LHCN-M2 (cell line): ENCODE measurements at places on chromosomes 6 and 20. TPM values are rescaled to one million over a fixed set of nuclear protein-coding genes. Genes with fewer than 3 reads are reported as not detected.

Gene EPB41L1
- total RNA-seq: 12.1 and 12.8 TPM in 2 replicates

Gene MEP1A
- not detected in 2 replicates for total RNA-seq

Gene LZTS3
- total RNA-seq: 5.5 and 6.7 TPM in 2 replicates

Gene SEL1L2
- total RNA-seq: not detected in 2 replicates

Gene BNIP5
- not detected in 2 replicates for total RNA-seq

Gene RSPO4
- total RNA-seq: not detected in 2 replicates

Gene LY6G6D
- total RNA-seq: not detected in 2 replicates

Gene ATF6B
- total RNA-seq: 29.8 and 34.7 TPM in 2 replicates

Gene TAP1
- total RNA-seq: 50.1 and 56.2 TPM in 2 replicates

Gene MEI4
- not detected in 2 replicates for total RNA-seq

GRCh38 chr6:20242397-20242796, 30.1 kb upstream of the MBOAT1 start:
- DNase-seq: no peak

GRCh38 chr6:35195120-35195780, 18.5 kb upstream of the SCUBE3 start:
- DNase-seq: peak; percentile 37

DNA sequence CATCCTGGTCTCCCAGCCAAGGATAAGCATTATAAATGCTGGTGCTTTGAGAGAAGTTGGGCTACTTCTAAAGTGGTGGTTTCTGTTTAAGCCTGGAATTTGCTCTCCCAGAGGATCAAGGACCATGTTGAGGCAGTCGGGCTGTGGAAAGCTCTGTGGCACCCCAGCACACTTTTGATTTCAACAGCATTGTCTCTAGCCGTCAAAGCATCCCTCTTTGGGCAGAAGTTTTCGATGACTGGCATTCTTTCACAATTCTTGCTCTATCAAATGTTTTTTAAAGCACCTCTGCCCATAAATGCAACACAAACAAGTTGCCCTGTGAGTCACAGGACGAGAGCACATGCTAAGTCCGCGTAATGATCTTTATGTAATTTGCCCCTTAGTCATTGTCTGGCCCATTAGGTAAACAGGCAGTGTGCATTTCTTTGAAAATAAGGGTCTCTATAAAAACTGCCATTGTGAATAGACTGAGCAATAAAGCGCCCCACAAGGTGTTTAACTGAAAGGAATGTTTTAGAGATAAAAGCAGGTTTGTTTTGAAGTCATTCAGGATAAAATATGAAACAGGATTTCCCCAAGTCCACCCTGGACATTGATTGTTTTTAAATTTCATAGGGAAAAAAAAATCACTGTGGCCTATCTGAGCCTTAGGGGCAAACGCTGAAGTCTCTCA, 44.7 kb upstream of the FOXQ1 start:
- peak; percentile 34 for DNase-seq

DNA sequence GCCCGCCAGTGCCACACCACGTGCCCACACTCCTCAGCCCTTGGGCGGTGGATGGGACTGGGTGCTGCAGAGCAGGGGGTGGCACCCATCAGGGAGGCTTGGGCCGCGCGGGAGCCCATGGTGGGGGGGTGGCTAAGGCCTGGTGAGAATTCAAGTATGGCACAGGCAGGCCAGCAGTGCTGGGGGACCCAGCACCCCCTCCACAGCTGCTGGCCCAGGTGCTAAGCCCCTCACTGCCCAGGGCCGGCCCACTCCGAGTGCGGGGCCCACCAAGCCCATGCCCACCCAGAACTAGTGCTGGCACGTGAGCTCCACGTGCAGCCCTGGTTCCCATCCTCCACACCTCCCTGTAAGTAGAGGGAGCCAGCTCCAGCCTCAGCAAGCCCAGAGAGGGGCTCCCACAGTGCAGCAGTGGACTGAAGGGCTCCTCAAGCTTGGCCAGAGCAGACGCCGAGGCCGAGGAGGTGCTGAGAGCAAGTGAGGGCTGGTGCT, 1091.1 kb upstream of the GJE1 start:
- no peak for DNase-seq

GRCh38 chr6:164015088-164015484, 600.6 kb downstream of the QKI start:
- DNase-seq: no peak

- no peak for DNase-seq
These were observed 19.1 kb downstream of the BTN2A1 start for GRCh38 chr6:26476896-26477295.

DNA sequence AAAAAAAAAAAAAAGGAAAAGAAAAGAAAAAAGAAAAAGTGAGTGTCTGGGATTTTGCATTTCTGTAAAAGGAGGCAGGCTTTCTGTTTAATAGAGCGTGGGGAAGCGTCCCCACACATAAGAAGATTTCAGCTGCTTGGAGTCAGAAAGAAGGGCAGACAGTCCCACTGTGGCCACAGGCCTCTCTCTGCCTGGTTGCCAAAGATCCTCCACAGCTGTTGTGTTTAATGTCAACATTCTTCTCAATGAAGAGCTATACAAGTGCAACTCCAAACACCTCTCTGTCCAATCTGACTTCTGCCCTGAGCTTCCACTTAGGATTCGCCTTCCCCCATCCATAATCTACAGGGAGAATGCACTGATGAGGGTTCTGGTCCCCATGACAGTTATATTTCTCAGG, 64.3 kb upstream of the MLN start:
- DNase-seq: no peak

DNA sequence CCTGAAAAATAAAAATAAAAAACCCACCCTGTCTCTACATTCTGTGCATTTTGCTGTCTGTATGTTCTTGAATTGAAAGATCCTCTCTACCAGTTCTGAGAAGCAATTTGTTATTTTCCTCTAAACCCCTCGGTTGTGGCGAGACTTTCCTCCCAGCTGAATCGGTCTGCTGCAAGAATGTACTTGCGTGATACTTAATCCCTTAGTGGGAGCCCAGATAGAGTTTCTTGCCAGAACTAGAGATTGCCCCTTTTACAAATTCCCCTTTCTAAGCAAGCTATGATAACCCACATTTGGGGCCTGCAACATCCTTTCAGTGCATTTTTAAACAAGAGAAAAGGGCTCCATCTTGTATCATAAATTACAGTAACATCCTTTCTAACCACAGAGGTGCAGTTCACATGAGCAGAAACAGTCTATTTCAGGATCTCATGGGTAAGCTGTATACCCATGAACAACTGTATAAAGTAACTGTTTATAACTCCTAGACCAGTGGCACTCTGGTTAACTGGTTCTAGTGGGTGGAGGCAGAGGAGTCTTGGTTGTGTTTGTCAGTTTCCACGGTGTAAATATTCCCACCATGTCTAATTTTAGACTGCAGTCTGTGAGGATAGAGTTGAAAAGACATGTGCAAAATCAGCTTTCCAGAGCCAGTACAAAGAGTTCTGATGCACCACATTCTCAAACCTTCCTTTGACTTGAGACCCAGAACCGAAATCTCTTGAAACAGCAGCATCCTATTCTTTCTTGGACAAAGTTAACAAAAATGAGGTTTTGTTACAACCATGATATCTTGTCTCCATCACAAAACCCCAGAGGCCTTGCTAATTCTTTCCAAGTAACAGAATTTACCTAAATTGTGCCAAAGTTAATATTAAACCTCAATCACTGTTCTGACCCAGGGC, 113.1 kb upstream of the ZNF217 start:
- peak; percentile 76 for DNase-seq

DNA sequence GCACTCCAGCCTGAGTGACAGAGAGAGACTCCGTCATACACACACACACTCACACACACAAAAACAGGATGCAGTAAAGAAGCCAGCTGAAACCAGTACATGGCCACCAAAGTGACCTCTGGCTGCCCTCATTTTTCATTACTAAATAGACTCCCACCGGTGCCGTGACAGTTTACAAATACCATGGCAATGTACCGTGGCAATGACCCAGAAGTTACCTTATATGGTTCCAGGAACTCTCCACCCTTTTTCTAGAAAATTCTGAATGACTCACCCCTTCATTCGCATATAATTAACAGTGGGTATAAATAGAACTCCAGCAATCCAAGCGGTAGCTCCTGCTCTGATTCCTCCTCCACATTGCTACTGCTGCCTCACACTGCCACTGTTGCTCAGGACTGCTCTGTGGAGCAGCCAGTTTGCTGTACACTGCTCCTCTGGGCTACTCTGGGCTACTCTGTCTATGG, 57.7 kb downstream of the SNX5 start:
- DNase-seq: peak; percentile 71

DNA sequence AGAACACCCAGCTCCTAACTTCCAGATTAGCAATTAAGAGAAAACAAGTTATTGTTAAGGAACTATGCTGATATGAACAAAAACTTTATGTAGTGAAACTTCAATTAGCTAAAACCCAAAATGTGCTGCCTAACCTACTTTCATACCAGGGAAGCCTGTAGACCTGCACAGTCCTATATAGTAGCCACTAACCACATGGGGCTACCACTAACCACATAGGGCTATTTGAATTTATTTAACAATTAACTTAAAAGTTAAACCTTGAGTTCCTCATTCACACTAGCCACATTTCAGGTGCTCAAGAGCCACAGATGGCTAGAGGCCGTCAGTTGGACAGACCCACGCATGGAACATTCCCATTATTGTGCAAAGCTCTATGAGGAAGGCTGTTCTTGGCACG, 72.4 kb upstream of the LAMP5 start:
- DNase-seq: no peak

GRCh38 chr20:2136275-2136674, 34.6 kb downstream of the STK35 start:
- DNase-seq: no peak

DNA sequence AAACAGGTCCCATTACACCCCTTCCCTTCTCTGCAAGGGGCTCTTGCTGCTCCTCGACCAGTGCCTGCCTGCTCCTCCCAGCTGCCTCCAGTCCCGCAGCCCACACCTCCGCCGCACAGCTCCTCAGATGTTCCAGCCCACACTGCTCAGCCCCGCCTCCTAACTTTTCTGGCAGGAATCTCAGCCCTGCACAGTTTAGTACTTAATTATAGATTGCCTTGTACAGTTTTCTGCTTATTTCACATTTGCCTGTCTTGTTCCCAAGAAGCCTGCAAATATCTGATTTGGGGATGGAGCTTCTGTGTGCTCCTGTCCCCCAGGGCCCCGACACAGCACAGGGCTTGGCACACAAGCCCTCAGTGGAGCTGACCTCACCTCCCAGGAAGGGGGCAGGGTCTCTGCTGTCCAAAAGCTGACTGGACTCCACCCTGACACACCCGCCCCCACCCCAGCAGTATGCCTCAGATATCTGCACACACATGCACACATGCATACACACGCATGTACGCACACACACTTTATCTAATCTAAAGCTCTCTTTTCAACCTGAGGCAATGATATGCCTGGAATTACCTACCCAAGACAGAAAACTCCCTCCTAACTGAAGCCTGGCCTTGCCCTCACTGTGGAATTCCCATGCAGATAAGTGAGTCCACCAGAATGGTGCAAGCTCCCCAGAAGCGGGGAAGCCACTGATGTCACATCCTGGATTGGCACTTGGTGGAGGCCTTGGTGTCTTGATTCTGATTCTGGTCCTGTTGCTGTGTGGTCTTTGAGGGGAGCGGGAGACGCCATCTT, 1.2 kb upstream of the PNPLA1 start:
- no peak for DNase-seq

DNA sequence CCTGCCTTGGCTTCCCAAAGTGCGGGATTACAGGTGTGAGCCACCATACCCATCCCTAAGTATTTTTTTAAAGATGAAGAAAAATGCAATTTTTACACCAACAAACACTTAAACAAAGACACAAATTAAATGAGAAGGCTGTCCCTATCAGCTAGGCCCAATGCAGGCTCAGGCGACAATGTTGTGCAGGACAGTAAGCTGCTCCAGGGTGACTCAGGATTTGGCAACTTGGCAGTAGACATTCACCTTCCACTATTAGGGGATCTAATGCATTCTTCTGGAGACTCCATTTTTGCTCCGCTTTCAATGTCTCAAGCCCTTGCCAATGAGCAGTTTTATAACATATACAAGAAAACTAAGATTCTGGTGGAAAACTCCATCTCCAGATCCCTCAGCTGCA, 19.7 kb downstream of the NDRG3 start:
- DNase-seq: no peak

DNA sequence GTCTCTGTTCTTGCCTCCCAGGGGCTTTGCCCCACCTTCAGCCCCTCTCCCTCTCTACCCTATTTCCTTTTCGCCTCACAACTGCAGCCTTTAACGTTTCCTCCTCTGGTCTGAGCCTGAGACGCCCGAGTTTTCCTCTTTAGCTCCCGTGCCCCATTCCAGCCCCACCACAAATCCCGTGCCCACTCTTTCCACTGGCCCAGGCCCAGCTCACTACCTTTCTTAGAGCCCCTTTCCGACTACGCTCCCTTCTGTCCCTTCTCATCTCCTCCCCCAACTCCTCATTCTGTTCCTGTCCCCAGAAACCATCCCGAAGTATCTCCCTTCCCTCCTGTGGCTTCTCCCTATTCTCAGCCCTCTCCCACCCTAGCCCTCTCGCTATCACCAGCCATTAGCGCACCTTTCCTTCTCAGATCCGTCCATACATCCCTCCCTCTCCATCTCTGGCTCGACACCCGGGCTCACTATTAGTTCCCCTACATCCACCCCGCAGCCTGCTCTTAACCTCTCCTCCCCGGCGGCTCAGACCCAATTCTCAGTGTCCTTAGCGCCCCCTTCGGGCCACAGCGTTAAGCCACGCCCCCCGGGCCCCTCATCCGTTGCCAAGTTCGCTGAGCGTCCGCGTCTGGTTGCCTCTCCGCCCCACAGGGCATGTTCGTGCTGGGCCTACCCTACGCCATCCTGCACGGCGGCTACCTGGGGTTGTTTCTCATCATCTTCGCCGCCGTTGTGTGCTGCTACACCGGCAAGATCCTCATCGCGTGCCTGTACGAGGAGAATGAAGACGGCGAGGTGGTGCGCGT, 2.7 kb downstream of the SLC32A1 start:
- DNase-seq: no peak

- no peak for DNase-seq
These were observed 76.5 kb upstream of the TOP1 start for GRCh38 chr20:40952136-40952535.

DNA sequence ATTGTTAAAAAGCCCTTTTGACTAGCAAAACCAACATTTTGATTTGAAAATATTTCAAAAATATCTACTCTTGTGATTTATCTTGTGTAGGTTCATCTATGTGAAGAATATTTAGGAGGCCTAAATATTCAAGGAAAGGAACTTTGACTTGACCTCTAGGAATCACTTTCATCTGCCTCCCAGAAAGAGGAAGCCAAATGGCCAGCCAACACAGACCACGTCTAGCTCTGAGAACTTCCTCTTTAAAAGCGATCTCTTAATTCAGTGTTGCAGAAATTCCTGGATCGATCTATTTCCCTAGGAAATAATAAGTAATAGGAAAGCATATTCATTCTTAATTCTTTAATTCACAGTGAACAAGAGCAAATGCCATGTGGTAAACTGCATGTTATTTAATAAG, 9.6 kb upstream of the MOXD1 start:
- no peak for DNase-seq

DNA sequence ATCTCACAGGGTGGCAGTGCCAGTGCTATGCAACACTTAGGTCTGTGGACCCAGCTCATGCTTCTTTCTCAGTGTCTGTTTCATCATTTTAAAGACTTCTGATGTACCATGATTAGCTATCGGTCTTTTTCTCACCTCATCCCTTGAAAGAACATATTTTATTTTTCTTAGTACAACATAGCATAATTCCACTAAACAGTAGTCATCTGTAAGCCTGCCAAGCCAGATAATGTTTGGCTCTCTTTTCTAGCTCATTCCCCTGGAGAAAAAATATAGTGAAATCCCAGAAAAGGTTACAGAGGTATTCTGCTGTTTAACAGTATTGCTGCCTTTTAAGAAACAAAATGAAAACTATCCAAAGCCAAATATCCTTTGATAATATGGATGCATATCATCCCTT, 177.0 kb upstream of the MMS22L start:
- DNase-seq: no peak

GRCh38 chr6:25960734-25961133, 1.9 kb upstream of the TRIM38 start:
- no peak for DNase-seq
